ENCODE measurements at places on chromosomes 7 and 10. TPM values are rescaled to one million over a fixed set of nuclear protein-coding genes. Genes with fewer than 3 reads are reported as not detected.

GRCh38 chr7:960269-960871 is 5.9 kb upstream of the ADAP1 start:
- H3K36me3 ChIP-seq = no peaks in the 10 kb centered on the region
- DNase-seq = peak; percentile 69
- no peak overlapping the region for H3K4me3 ChIP-seq
- H3K4me1 ChIP-seq = peaks cover 18% of the 10 kb centered on the region

DNA sequence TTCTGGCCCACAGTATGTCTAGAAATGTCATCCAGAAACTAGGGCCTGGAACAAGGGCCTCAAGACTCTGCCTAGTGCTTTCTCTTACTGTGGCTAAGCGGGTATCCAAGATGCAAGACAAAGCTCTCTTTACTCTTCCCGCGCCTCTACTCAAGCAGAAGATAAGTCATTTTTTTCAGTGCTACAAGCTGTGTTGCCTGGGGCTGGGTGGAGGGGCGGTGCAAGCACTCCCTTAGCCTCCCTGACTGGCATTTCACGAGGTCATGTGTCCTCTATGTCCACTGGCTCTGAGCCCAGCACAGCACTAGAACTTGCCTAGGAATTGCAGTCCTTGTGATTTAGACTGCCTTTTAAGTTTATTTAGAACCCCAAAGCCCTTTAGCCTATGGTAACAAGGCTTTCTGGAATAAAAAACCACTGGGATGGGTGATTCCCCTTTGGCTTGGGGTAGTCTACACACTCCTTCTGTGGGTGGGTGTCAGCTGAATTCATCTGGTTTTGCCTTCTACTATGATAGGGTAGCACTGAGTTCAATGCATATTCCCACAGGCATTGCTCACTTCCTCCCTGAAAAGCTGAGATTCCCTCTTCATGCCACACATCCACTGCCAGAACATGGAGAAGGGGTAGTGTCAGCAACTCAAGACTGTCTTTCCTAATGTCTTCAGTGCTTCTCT is 371.8 kb upstream of the KCND2 start:
- DNase-seq = no peak
- no peaks in the 10 kb centered on the region for H3K27me3 ChIP-seq
- no peak overlapping the region for H3K27ac ChIP-seq
- peaks cover 3% of the 10 kb centered on the region for H3K36me3 ChIP-seq

DNA sequence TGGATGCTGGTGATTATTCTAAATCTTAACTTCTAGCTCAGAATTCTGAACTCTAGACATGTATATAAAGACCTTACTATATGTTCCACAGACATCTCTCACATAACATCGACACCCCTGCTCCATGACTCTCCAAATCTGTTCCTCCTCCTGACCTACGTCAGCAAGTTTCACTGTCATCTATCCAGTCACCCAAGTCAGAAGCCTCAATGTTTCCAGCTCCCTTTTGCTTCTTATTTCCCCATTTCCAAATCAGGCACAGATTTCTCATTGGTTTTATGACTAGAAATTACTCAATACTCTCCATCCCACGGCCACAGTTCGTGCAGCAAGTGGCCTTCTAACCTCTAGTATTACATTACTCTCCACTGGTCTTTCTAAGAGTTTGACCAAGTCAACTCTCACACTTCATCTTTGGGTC is 28.5 kb downstream of the EPC1 start:
- peaks cover 64% of the 10 kb centered on the region for H3K4me1 ChIP-seq
- no peak overlapping the region for H3K4me3 ChIP-seq
- H3K27ac ChIP-seq = peak overlapping the region; percentile 52
- H3K27me3 ChIP-seq = no peaks in the 10 kb centered on the region
- no peaks in the 10 kb centered on the region for H3K36me3 ChIP-seq

DNA sequence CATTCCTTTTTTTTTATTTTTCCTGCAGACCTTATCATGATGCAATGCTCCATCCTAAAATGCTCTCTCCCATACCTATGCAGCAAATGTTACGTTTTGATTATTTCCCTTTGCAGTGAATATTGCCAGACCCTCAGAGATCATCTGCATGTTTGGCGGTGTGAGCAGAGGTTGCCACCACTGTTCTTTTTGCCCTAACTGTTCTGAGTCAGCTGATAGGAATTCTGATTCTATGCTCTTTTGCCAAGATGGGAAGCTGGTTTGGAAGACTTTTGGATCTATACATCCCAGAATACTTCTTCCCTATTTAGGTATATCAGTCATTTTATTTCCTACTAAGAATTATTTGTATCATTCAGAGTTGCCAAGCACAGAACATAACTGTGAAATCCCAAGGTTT is 130.5 kb downstream of the KLF6 start:
- no peak for DNase-seq
- peak overlapping the region; percentile 41 for H3K27ac ChIP-seq
- H3K4me3 ChIP-seq = no peak overlapping the region
- peaks cover 8% of the 10 kb centered on the region for H3K4me1 ChIP-seq

DNA sequence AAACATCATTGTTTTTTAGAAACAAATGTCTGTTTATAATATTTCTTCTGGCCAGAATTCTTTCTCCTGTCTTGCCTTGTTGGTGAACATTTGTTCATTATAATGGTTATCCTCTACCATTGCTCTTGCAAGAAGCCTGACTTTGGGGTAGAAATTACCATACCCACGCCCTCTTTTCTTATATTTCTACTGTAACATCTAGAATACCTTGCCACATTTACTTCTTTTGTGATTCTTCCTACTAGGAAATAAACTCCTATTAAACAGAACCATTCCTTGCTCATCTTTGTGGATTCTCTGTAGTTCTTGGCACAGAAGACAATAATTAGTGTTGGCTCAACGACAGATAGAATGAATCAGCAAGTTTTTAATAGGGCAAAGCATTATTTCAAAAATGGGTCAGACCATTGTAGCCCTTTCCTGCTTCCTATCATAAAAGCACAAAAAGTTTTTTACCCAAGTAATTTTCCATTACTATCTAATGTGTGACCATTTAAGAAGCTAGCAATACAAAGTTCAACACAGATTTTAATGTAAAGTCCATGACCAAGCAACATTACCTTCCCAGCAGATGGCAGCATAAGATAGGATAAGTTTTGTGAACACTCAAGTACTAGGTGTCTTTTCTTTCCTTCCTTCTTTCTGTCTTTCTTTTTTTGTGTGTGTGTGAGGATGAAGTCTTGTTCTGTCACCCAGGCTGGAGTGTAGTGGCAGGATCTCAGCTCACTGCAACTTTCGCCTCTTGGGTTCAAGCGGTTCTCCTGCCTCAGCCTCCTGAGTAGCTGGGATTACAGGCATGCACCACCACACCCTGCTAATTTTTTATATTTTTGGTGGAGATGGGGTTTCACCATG is 270.4 kb downstream of the HGF start:
- peaks cover 31% of the 10 kb centered on the region for H3K4me1 ChIP-seq
- no peak for DNase-seq
- H3K27ac ChIP-seq = peak overlapping the region; percentile 69
- no peak overlapping the region for H3K4me3 ChIP-seq
- no peaks in the 10 kb centered on the region for H3K27me3 ChIP-seq

GRCh38 chr7:80581486-80582260 is 56.8 kb upstream of the CD36 start:
- peaks cover 17% of the 10 kb centered on the region for H3K4me1 ChIP-seq
- peak overlapping the region; percentile 37 for H3K27ac ChIP-seq
- H3K36me3 ChIP-seq = no peaks in the 10 kb centered on the region
- no peaks in the 10 kb centered on the region for H3K27me3 ChIP-seq

GRCh38 chr10:78551184-78552005 is 517.4 kb upstream of the ZMIZ1 start:
- no peaks in the 10 kb centered on the region for H3K36me3 ChIP-seq
- peaks cover 13% of the 10 kb centered on the region for H3K27me3 ChIP-seq
- DNase-seq = no peak
- H3K4me1 ChIP-seq = peaks cover 23% of the 10 kb centered on the region
- H3K27ac ChIP-seq = peak overlapping the region; percentile 82
- no peak overlapping the region for H3K4me3 ChIP-seq

GRCh38 chr10:14879124-14879927 is 660 bp downstream of the SUV39H2 start:
- peak overlapping the region; percentile 89 for H3K4me3 ChIP-seq
- peaks cover 31% of the 10 kb centered on the region for H3K4me1 ChIP-seq
- H3K27me3 ChIP-seq = no peaks in the 10 kb centered on the region
- no peak for DNase-seq
- no peaks in the 10 kb centered on the region for H3K36me3 ChIP-seq
- peak overlapping the region; percentile 90 for H3K27ac ChIP-seq

GRCh38 chr7:102140952-102141370 is 145.7 kb upstream of the SH2B2 start:
- H3K4me3 ChIP-seq = no peak overlapping the region
- no peaks in the 10 kb centered on the region for H3K4me1 ChIP-seq

GRCh38 chr7:137395420-137395819 is 51.9 kb upstream of the PTN start:
- no peak overlapping the region for H3K4me3 ChIP-seq
- DNase-seq = peak; percentile 74
- no peaks in the 10 kb centered on the region for H3K4me1 ChIP-seq
- H3K27me3 ChIP-seq = no peaks in the 10 kb centered on the region
- H3K27ac ChIP-seq = no peak overlapping the region

GRCh38 chr10:81576336-81576735 is 298.7 kb upstream of the NRG3 start:
- H3K27ac ChIP-seq = no peak overlapping the region
- no peaks in the 10 kb centered on the region for H3K36me3 ChIP-seq
- no peaks in the 10 kb centered on the region for H3K4me1 ChIP-seq
- no peak overlapping the region for H3K4me3 ChIP-seq

The RBP4 gene
- total RNA-seq = 29.3 TPM

DNA sequence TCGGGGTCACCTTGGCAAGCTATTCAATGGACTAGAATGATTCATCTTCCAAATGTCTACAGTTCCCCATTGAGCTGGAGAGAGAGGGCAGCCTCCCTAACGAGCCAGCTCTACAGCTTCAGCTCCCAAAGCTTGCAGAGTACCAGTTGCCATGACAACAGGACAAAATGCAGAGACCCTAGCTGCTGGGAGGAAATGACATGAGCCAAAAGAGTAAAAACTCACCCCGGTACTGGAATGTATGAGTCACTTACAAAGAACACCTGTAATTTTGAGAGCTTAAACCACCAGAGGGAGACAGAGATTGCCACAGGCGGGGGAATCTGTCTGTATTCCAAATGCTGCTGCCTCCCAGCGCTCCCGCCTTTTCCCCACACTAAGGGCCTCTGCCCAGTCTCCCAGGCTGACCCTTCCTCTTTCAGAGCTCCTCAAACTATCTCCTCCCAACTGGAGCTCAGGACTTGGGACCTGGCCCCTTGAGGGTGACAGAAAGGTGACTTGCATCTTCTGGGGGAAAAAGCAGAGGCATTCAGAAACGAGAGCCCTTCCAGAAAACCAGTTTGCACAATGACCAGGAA is 95.5 kb downstream of the CUL2 start:
- no peak for DNase-seq
- H3K27ac ChIP-seq = no peak overlapping the region
- H3K4me1 ChIP-seq = peaks cover 12% of the 10 kb centered on the region
- no peak overlapping the region for H3K4me3 ChIP-seq
- peaks cover 1% of the 10 kb centered on the region for H3K36me3 ChIP-seq

The MUC3A gene
- not detected for total RNA-seq

DNA sequence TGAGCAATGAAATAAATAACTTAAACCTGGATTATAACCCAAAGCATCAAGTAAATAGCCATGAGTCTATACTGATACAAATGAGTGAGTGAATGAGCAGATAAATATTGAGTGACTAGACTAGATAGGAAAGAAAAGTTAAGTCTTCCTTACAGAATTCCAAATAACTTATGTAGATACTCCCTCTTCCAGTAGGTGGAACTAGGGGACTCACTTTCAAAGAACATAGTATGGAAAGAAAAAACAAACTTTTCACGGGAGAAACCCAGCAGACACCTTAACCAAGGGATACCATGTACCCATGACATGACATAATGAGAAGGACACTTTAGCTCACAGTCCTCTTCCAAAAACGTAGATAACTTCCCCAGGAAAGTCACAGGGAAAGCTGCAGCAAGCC is 32.2 kb downstream of the CSGALNACT2 start:
- H3K27me3 ChIP-seq = no peaks in the 10 kb centered on the region
- H3K4me1 ChIP-seq = peaks cover 11% of the 10 kb centered on the region
- no peak overlapping the region for H3K4me3 ChIP-seq
- peaks cover 20% of the 10 kb centered on the region for H3K36me3 ChIP-seq
- H3K27ac ChIP-seq = no peak overlapping the region
- no peak for DNase-seq

The CYP2W1 gene
- total RNA-seq = not detected

All from chondrocyte (in vitro differentiated cells).